ENCODE measurements at places on chromosomes 3 and 15. TPM values are rescaled to one million over a fixed set of nuclear protein-coding genes. Genes with fewer than 3 reads are reported as not detected.

DNA sequence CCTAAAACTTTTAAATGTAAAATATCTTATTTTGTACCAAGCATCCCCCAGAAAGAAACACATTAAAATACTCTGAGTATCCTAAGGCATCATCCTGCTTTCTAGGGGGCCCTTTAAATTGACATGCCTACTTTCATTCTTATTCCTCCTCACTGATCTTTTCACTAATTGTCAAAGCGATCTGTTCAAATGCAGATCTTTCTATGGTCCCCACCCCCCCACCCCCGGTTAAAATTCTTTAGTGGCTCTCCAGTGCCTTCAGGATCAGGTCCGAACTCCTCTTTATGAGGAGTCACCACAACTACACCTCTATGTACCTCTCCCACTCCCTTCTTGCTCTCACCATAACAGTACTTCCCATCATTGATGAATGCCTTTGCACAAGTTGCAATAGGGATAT lies 19.2 kb upstream of the TFDP2 start:
- peaks cover 2% of the 10 kb centered on the region for H3K4me1 ChIP-seq
- H3K4me3 ChIP-seq, result no peak overlapping the region
- H3K27me3 ChIP-seq, result no peaks in the 10 kb centered on the region
- DNase-seq, result no peak

GRCh38 chr3:167564612-167565011 lies 89.1 kb downstream of the WDR49 start:
- no peak overlapping the region for H3K27ac ChIP-seq
- H3K4me1 ChIP-seq, result no peaks in the 10 kb centered on the region
- no peak overlapping the region for H3K4me3 ChIP-seq
- DNase-seq, result no peak

- no peaks in the 10 kb centered on the region for H3K27me3 ChIP-seq
- no peaks in the 10 kb centered on the region for H3K4me1 ChIP-seq
Measured at GRCh38 chr15:100484443-100484842, 44.3 kb downstream of the CERS3 start.

The TEX55 gene
- total RNA-seq, result not detected

The SLC51B gene
- 14.4 TPM for total RNA-seq
